ENCODE measurements at places on chromosomes 6 and 20. TPM values are rescaled to one million over a fixed set of nuclear protein-coding genes. Genes with fewer than 3 reads are reported as not detected.

DNA sequence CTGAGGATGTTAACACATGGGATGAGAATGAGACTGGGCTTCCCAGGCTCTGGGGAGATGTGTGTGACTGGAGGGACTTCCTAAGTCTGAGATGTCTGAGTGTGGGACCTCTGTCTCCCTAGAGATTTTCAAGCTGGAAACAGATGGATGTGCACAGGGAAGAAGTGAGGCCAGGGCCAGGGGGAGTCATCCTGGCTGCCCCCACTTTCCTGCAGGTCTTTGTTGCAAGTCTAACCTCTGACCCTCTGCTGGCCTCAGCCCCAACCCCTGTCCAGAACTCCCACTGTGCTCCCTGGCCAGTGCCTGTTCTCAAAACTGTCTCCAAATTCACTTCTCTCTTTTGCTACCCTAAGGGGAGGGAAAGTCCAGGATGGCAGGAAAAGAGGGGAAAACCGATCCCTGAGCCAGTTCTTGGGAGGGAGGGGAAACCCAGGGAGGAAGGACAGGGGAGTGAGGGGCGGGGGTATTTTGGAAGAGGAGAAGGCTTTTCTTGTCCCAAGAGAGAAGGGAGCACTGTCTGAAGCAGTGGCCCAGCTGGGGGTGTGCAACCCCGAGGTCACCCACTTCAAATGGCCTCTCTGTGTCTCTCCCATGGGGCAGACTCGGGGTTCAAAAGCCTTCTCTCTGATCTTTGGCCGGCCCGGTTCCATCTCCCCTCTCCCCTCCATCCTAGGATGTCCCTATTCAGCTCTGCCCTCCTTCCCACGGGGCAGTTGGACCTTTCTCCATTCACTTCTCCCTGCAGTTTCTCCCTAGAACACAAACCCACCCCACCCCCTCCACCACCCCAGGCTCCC, 3.1 kb downstream of the PPP1R18 start:
- DNase-seq: peak; percentile 46

- DNase-seq: peak; percentile 91
Measured at GRCh38 chr20:50192364-50193198, 2.0 kb downstream of the CEBPB start.

DNA sequence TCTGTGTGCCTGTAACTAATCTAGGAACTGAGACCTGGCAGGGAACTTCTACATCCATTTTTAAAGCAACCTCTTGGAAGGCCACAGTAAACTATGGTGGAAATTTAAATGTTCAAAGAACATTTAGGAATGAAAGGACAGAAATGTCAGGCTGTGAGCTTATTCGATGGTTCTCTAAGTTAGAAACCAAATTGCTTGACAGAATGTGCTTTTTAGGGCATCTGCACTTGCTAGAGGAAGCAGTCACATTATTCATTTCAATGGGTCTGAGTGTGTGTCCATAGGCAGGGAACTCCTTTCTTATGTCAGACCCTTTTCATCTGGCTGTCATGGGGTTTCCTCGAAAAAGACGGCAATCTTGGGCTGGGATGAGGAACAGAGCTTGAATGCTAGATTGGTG, 84.4 kb downstream of the PPP1R14C start:
- DNase-seq: no peak

DNA sequence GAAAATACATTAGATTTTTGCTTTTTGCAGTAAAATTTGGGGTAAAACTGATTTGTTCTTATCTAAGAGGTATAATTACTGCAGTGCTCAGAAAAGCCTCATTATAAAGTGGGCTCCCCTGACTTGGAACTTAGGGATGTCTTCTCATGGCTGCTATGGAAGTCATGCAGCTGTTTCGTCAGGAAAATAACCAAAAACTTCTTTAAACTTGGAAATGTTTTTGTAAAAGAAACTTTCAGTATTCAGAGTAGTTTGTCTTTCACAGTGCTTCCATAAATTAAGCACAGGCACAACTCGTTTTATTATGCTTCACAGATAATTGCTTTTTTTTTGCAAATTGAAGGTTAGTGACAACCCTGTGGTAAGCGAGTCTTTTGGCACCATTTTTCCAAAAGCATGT, 6.8 kb downstream of the MAPK14 start:
- DNase-seq: no peak

DNA sequence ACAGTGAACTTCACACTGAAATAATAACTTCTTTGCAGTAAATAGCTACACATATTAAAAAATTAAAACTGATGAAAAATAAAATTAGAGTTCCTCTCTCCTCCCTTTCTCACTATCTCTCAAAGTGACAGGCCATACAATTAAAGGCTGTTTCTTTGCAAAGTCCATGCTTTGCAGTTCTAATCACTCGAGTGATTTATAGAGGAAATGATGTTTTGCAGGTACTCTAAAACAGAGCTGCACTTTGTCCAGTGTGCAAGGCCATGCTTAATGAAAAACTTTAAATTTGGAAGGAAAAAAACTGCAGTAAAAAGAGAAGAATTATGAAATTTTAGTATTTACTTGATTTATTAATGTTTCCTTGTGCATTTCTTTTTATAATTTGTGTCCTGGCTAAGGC, 112.5 kb downstream of the GMDS start:
- no peak for DNase-seq

LINC00237 gene
- not detected for total RNA-seq

TSPO2 gene
- not detected for total RNA-seq

MYLK4 gene
- 0.40 TPM for total RNA-seq

GRCh38 chr6:52089758-52090348, 2.4 kb upstream of the PKHD1 start:
- DNase-seq: no peak

DNA sequence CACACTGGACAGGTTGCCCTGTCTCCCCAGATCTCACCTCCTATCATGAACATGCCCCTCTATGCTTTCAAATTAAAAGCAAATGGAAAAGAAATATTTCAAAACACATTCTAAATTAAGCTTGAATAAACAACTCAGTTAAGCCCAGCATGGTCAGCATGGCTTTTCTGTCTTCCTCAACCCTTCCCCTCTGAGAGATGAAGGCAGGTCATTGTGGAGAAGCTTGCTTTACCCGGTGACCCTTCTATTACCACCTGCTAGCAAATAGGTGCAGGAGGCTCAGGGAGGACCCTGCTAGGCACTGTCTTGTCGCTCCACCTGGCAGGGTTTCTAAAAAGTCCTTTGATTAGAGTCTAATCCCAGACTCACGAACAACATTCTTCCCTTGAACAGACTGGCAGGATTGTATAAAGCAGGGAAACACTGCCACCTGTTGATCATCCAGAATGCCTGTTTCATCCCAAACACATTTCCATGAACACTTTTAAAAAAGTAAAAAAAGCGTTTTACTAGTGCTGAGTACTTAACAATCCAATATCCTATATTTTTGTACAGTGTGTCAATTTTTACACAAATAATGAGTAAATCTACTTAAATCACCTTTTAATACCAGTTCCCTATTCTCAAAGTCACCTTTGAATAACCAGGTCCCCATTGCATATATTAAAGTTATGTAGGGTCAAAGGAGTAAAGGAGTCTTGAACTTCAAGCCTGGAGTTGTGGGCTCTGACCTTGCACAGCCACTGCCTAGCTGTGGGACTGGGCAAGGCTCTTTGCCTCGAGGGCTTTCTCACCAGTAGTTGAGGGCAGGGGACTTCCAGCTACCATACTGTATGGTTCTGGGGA, 75.5 kb downstream of the GPR6 start:
- DNase-seq: peak; percentile 76

VEGFA gene
- 12.1 TPM for total RNA-seq

DNA sequence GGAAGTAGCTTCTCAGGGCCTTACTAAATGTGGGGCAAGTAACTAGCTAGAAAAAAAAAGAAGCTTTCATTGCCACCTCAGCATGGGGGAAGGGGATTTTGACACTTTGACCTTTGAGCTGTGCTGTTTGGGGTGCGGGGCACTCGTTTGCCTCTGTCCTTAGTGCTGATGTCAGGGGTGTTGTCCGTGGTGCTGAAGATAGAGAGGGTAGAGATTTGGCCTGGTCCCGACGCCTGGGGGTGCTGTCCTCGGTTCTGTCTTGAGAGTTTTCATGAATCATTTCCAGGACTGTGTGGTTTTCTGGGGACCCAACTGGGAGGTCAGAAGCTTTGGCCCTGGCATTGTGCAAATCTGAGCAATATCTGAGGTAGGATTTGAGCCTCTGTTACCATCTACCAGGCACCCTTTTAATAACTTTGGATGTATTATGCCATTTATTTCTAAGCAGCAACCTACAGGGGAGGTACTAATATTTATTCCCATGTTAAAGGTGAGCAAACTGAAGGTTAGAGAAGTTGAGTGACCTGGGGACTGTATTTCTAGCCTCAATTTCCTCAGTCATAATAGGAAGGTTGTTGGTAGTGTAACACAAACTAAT, 78.0 kb downstream of the DLGAP4 start:
- peak; percentile 47 for DNase-seq

DNA sequence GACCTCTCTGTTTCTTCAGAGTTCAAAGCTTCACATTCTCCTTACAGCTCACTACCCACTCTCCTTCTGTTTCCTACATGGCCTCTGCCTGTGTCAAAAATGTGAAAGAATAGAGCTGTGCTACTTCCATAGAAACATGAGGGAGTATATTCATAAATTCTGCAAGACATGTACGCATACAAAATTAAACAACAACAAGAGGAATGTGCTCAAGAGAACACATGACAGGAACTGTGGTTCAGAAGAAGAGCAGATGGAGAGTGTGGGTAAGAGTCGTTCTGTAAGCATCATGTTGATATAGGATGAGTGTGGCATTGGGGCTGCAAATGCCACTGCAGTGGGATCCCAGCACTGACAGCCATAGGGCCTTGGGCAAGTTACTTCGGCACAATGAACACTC, 266.6 kb upstream of the SASH1 start:
- DNase-seq: no peak

- no peak for DNase-seq
Measured at GRCh38 chr20:16125816-16126215, 447.4 kb downstream of the KIF16B start.

DNA sequence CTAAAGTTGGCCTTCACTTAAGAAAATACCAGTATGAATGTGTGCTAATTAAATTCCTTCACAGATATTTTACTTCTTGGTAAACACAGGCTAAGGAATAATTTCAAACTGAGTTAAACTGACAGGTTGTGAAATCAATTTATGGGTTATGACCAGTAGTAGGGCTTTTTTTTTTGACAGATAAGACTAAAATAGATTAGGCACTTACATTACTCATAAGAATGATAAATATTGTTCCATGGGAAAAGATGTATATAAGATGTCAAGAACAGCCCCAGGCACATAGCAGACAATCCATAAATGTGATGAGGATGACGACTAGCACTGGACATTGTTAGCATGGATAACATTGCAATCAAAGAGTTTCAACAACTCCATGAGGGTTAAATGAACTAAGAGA, 22.9 kb downstream of the NT5E start:
- no peak for DNase-seq

BMP7 gene
- total RNA-seq: not detected

THBD gene
- total RNA-seq: 9.2 TPM

- no peak for DNase-seq
Measured at GRCh38 chr6:7559651-7560385, 18.3 kb downstream of the DSP start.

DNA sequence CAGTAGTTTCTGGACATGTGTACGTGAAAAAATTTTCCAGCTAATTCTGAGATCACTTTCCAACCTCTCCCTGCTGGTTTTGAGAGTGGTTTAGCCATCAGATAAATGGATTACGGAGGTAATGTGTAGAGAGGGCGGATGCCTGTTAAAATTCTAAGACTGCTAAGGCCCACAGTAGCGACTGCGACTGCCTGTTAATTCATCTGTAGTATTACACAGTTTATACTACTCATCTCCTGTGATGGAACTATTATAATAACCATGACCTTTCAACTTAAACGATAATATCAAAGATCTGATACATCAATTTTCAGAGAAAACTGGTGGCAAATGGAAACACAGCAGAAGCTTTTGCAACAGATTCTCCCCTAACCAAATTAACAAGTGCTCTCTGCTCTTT, 102.3 kb downstream of the IRF4 start:
- DNase-seq: no peak

DNA sequence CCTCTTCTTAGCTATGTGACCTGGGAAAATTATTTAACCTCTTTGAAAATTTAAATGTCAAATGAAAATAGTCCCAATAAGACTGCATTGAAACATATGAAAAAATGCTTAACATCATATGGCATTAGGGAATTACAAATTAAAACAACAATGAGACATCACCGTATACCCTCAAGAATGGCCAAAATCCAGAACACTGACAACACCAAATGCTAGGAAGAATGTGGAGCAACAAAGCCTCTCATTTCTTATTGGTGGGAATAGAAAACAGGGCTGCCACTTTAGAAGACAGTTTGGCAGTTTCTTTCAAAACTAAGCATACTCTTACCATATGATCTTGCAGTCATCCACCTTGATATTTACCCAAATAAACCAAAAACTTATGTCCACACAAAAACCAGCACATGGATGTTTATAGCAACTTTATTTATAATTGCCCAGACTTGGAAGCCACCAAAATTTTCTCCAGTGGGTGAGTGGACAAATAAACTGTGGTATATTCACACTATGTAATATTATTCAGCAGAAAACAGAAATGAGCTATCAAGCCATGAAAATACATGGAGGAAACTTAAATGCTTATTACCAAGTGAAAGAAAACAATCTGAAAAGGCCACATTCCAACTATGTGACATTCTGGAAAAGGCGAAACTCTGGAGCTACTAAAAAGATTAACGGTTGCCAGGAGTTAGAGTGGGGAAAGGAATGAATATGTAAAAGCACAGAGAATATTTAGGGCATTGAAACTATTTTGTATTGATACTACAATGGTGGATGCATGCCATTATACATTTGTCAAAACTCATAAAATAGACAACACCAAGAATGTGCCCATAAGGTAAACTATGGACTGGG, 459.9 kb downstream of the GRIK2 start:
- DNase-seq: no peak

- no peak for DNase-seq
Measured at GRCh38 chr6:169793408-169793807, 42.0 kb downstream of the ERMARD start.

DNA sequence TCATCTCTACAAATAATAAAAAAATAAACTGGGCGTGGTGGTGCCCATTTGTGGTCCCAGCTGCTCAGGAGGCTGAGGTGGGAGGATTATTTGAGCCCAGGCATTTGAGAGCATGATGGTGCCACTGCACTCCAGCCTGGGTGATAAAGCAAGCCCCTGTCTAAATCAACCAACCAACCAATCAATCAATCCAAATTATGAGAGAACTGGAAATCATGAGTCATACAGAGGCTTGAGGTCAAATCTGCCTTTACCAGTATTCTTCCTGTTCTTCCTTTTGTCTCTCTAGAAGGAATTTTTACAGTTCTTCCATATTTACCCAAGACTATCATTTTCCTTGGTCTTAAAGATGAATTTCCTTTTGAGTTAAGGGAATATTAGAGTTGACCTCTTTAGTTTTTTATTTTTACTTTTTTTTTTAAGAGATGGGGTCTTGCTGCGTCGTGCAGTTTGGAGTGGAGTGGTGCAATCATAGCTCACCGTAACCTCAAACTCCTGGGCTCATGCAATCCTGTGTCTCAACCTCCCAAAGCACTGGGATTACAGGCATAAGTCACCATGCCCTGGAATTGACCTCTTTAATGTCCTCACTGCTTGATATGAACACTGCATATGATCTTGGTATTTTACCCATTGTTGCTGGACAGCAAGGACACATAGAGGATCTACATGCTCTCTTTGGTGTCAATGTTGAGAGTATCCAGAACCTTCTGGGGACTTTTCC, 44.1 kb upstream of the TXNDC5 start:
- peak; percentile 55 for DNase-seq
